ENCODE measurements at places on chromosomes 4 and X. TPM values are rescaled to one million over a fixed set of nuclear protein-coding genes. Genes with fewer than 3 reads are reported as not detected.

- DNase-seq: no peak
Observed at GRCh38 chrX:154784149-154784995, 20.9 kb downstream of the MPP1 start.

GRCh38 chr4:111650674-111651086, 494.6 kb upstream of the FAM241A start:
- no peak for DNase-seq

- no peak for DNase-seq
Observed at GRCh38 chrX:7146020-7146702, 1.4 kb upstream of the STS start.

DNA sequence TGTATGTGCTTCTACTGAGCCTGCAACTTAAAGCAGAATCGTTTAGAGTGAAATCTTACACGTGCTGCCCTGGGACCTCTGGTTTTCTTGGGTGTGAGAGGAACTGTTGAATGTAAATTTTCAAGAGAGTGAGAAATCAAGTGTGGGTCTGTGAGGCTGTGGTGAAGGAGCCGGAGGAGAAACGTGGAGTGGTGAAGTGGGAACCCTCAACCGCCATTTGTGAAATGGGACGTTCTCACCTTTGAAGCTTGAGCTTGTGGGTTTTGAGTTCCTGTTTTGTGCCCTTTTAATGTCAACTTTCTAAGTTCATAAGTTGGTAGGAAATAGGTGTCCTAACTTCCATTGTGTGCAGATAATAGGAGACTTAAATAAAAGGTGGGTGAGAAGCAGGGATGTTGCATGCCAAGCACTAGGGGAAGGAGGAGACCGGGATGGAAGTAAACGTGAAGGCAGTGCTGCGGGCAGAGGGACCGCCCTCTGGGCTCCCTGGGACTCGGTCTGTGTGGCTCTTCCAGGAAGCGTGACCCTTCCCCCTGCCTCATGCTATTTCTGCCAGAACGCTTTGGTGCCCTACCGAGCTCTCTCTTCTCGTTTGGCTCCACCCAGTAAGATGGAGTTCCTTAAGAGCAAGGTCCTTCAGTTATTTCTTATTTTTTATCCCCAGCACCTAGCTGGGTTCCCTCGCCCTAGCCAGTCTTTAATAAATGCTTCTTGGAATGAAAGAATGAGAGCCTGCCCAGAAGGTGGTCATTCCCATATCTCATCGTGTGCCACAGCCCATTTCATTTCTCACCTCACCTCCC, 56.0 kb downstream of the TMEM131L start:
- DNase-seq: no peak

PRMT9 gene
- polyA plus RNA-seq: 12.1 TPM
